ENCODE measurements at places on chromosomes 16 and 17.

DNA sequence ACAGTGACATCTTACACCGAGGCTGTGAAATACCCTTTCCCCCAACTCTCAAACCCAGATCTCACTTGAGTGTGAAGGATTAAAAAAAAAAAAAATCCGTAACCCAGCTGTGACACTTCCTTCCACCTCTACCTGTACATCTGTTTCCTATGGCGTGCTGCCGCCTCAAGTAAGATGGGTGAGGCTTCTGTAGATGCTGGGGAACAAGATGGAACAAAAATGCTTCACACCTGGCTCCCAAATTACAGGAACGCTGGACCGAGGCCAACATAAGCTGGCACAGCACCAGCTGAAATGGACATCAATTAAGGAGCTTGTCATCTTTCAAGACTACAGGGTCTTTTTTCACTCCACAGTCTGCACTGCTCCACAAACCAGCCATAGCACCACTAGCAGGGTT is 95.9 kb downstream of the HIC1 start:
- DNase-seq: no peak

DNA sequence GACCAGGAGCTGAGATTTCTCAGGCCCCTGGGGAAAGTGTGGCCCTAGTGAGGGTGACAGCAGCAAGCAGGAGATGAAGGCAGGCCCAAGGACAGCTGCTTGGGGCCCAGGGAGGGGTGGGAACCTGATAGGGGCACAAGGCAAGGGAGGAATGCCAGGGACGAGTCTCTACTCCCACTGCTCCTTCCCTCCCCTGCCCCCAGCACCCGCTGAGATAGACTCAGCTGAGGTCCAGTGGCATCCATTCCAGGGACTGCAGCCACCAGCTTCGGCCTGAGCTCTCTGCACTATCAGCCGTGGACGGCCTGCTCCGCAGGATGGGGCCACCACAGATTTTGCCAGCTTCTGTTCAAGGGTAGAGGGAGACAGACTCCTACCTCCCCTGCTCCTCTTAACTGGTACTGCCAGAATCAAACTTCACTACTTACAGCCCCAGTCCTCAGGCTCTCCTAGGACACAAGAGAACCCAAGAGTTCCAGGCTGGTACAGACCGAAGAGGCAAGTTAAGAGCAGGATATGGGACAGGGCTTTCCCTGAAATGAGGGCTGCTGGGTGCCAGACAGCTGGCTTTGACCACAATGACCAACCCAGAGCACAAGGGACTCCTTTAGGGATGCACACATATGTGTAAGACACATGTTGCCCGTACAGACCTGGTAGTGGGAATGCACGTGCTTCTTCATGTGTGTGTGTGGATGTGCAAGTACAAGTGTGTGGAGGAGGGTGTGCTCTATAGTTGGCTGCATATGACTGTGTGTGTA is 5.5 kb downstream of the CACNB1 start:
- no peak for DNase-seq

DNA sequence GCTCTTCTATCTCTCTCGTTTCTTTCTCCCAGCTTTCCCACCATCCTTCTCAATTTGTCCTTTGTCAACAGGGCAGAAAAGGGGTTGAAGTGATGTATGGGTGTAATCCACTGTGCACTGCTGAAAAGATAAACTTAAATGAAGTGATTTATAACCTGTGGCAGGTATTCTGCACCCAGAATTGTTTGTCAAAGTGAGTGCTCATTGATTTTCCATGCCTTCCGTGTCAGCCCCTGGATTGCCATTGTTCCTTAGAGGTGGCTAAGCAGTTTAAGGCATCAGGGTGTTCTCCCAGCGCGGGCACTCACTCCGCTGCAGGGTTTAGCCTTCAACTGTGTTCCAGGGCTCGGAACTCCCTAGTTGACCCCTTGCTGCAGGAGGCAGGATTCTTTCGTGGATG is 82.9 kb downstream of the PITPNC1 start:
- no peak for DNase-seq

DNA sequence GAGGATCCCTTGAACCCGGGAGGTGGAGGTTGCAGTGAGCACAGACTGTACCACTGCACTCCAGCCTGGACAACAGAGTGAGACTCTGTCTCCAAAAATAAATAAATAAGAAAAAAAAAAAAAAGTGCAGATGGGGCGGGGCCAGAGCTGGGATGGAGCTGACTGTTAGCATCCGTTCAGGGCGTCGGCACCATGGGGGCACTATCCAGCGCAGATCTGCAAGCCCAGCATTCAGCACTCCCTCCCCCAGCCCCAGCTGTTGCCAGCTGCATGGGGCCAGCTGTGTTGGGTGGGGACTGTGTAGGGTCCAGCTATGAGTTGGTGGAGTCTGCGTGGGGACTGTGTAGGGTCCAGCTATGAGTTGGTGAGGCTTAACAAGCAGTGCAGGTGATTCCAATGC is 13.3 kb downstream of the GPRC5C start:
- no peak for DNase-seq

DNA sequence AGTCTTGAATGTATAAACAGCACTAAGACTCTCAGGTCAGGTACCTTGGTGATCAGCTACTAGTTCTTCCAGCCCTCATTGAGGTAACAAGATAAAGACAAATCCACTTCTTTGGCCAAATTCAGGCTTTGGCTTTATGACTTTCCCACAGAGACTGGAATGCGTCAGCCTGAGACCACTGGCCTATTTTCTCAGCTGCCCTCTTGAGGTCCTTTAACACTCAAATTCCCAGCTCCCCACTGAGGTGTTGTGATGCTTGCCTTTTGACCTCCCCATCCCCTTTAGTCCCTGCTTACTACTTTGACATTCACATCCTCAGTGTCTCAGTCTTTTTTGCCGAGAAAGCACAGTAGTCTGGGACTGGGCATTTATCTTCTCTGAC is 10.6 kb downstream of the TNFAIP1 start:
- no peak for DNase-seq

GRCh38 chr17:3167574-3167973 is 29.7 kb upstream of the OR1A2 start:
- DNase-seq: no peak

DNA sequence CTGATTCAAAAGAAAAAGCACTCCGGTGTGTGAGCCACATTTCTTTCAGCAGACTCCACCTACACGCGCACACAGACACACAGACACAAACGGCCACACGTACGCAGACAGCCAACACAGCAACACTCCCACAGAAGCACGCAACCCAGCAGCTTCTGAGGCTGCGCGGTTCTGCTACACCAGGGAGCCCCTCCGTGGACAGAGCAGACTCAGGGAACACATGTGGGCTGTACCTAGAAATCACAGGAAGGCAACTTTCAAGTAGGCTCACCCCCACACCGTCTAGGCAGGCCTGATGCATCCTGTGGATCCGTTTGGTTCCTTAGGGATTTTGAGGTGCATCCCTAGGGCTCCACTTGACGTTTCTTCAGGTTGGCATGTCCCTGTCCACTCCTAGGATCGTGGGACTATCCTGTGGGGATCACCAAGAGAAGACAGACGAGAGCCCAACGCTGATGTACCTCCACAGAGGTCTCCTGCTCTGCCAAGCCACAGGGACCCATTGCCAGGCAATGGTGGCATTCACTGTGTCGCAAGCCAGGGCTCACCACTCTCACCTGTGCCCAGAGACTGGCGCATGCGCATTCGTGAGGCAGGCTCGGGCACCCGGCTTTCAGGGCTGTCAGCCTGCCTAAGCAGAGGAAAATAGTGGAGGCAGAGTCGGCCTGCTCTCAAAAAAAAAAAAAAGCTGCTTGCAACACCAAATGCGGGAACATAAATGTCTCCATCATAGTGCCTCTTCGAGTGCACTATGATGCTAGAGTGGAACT is 2333.3 kb downstream of the TP53TG3F start:
- DNase-seq: no peak

DNA sequence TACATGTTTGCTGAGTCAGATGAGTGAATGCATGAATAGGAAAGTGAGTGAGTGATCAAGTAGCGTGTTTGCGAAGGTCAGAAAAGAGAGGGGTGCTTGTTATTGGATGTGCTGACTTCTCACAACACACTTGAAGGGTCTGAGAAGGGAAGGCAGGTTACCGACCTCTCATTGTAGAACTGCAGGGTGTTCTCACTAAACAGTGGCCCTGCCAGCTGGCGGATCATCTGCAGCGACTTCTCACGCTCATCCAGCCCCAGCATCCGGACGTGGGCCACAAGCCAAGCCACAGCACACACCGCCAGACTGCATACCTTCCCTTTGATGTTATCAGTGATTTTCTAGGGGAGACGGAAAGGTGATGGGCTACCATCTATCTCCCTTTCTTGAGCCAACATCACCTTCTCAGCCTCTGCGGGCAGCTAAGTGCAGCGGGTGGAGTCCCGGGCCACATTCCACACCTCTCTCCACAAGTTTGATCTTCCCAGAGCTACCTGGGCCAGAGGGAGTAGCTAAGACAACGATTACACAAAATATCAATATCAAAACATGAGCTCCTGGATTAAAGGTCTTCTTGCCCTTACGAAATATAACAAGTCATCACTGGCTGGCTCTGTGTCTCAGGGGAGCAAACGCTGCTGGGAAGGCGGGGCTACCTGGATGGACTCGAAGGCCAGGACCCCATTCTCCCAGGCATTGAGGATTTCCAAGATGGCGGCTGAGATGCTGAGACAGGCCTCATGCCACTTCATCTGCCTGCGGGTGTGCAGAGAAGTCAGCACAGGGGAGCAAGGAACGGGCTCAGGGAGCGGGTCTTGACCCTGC is 11.0 kb downstream of the CSF3 start:
- DNase-seq: no peak

- DNase-seq: no peak
Observed at GRCh38 chr17:7982173-7982572, 20.2 kb upstream of the GUCY2D start.

DNA sequence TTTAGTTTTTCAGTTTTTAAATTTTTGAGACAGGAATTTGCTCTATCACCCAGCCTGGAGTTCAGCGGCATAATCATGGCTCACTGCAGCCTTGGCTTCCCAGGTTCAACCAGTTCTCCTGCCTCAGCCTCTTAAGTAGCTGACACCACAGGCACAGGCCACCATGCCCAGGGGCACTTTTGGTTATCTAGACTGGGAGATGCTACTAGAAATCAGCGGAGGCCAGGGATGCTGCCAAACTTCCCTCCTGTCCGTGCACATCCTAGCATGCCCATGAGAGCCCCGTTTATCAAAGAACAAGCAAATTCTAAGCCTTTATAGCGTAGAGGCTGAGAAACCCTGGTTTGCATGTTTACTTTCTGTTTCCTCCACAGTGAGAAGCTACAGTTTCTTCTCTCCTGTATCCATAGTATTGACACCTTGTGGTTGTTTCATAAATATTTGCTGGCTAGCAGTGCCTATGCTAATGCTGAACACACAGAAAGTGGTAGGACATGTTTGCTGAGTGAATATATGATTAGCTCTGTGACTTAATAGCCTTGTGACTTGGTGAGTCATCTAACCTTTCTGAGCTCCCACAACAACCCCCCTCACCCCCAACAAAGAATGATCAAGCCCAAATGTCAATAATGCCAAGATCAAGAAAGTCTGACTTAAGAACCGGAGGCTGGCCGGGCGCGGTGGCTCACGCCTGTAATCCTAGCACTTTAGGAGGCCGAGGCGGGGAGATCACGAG is 39.2 kb upstream of the MAF start:
- DNase-seq: no peak

GRCh38 chr16:61098505-61098904 is 937.7 kb downstream of the CDH8 start:
- DNase-seq: no peak

DNA sequence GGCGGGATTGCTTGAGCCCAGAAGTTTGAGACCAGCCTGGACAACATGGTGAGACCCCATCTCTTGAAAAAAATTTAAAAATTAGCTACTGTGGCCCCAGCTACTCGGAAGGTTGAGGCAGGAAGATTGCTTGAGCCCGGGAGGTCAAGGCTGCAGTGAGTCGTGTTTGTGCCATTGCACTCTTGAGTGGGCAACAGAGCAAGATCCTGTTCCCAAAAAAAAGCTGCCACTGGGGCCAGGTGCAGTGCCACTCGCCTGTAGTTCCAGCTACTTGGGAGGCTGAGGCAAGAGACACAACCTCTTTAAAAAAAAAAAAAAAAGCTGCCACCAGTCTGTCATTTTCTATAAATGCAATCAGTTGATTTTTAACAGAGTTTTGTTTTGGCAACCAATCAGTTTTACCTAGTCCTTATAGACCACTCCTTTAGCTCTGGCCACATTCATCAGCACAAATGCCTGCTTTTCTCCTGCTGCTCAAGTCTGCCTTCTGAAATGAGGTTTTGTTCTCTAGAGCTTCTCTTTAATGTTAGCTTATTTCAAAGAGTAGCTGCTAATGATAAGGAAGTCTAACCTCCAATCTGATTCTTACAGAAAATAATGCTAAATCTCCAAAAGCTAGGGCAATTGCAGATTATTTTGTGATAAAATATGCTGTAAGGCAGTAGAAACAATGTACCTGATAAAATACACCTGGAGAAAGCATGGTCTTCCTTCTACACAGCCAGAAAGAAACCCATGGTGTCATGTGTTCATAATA is 64.8 kb downstream of the TUBD1 start:
- no peak for DNase-seq

DNA sequence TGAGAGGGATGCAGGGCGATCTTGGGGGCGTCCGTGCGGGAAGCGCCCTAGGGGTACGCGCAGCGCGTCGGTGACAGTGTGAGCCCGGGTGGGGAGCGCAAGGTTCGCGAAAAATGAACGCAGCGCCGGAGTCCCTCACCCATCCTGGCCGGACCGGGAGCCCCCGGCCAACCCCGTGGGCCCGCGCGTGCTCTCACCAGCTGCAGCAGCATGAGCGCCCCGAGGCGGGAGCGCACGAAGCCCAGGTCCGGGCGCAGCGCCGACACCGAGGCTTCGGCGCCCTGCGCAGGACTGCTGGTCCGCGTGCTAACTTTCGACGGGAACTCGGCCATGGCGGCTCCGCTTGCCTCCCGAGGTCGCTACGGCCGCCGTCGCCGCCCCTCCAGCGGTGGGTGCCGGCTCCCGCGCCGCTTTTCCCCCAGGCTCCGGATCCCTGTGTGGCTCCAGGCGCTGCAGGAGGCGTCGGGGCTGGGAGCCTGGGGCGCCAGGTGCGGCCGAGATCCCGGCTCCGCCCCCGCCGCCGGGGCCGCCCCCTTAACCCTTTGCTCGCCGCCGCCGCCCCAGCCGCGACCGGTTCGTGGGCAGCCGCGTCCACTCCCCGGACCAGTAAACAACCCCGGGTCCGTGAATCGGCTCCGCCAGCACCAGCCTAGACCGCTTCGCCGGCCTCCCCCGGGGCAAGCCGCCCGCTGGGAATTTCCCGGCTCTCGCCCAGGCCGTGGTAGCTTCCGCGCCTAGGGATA is at the start of gene PLLP:
PLLP (minus strand) TSS at position 464 of the 743 bp plus-strand sequence; CDS start at position 332, 132 bp downstream.
- no peak for DNase-seq

- no peak for DNase-seq
Observed at GRCh38 chr16:55834049-55834448, 1.2 kb upstream of the CES1 start.

- DNase-seq: no peak
Observed at GRCh38 chr16:85398688-85399582, 214.2 kb upstream of the GSE1 start.

Measured in central memory CD8-positive, alpha-beta T cell (primary cell).